ENCODE measurements at places on chromosomes 3 and 15.

DNA sequence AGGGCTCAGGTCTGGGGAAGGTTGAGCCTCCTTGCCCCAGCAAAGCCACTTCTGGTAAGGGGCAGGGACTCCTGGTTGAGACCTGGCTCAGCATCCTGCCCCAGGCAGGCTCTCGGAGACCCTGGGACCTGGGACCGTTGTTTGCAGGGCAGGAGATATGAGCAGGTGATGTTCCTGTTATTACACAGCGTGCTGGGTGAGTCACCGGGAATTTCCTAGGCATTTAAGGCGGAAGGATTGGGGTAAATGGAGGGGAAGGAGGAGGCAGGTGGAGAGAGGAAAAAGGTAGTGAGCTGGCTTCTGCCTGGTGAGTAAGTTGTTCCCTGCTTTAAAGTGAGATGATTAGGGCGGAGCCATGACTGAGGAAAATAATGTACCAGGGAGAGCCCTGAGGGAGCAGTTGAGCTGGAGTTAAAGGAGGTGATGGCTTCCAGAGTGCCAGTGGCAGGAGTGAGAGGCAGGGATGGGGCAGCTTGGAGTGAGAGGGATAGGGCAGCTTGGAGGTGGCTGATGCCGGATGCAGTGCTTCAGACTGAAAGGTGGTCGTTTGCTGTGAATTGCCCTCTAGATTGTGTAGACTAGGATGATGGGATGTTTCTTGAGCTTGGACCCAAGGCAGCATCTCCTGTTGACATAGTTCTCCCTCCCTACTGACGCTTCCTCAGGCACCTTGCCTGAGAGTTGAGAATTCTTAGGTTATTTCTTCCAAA, 79.4 kb downstream of the AAGAB start:
- no peak for DNase-seq

GRCh38 chr3:159824333-159824732, 164.3 kb upstream of the IL12A start:
- DNase-seq, result no peak

GRCh38 chr3:196063456-196063855, 18.4 kb downstream of the TFRC start:
- DNase-seq, result no peak

GRCh38 chr3:16993227-16993626, 108.5 kb downstream of the PLCL2 start:
- no peak for DNase-seq

GRCh38 chr3:11116336-11117059, 37.8 kb upstream of the HRH1 start:
- no peak for DNase-seq

DNA sequence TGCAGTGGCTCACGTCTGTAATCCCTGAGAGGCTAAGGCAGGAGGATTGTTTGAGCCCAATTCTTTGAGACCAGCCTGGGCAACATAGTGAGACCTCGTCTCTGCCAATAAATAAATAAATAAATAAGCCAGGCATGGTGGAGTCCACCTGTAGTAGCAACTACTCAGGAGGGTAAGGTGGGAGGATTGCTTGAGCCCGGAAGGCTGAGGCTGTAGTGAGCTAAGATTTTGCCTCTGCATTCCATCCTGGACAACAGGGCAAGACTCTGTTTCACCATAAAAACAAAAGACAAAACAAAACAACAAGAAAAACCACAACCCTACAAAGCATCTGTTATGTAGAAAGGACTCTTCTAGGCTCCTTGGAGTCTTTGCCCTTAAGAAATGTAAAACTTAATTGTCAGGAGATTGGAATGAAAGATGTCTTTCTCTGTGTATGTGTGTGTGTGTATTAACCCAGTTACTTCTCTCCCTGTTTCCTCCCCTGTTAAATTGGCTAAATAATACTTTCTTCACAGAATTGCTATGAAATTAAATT, 9.5 kb downstream of the NECTIN3 start:
- no peak for DNase-seq

GRCh38 chr3:167798443-167798842, 62.9 kb downstream of the SERPINI1 start:
- no peak for DNase-seq

DNA sequence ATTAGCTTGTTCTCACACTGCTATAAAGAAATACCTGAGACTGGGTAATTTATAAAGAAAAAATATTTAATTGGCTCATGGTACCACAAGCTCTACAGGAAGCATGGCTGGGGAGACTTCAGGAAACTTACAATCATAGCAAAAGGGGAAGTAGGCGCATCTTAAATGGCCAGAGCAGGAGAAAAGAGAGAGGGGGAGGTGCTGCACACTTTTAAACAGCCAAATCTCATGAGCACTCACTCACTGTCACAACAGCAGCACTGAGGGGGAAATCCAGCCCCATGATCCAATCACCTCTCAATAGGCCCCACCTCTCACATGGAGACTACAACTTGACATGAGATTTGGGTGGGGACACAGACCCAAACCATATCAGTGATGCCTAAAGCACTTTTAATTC, 82.5 kb downstream of the DCLK3 start:
- DNase-seq, result no peak

DNA sequence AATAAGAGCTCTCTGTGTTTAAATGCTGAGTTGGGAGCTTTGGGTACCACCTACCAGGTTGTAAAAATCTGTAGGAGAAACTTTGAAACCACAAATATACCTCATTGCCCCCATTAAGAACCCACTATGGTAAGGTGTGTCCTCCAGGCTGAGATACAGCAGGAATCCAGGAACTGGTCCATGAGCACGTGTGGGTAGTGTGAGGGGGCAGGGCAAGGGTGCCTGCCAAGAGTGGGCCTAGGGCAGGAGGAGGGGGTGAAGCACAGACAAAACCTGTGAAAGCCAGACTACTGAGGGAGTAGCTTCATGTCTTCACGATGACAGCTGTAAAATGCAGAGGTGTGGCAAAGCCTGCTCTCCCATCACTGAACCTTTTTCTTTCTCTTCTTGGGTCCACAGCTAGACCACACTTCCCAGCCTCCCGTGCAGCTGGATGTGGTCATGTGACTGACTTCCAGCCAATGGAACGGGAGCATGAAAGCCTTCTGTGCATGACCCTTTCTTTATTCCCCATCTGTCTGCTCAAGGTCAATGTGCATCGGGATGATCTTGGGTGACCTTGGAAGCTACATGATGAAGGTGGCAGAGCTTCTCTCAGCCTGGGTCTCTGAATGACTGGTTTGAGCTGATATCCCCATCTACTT, 51.1 kb upstream of the POMGNT2 start:
- no peak for DNase-seq

All from DMS 273 treated with DMSO at 0.1 percent for 48 hours (cell line).